Sciatic nerve (tissue), 2 donors: ENCODE measurements at places on chromosomes 1 and 21.

- peak; percentile 75 for DNase-seq
Observed at GRCh38 chr1:224851210-224851847, 78.1 kb upstream of the DNAH14 start.

GRCh38 chr1:189429610-189430009 is 1048.1 kb downstream of the BRINP3 start:
- no peak for DNase-seq

- no peak for DNase-seq
Observed at GRCh38 chr1:231653632-231654031, 27.0 kb downstream of the DISC1 start.

- no peak for DNase-seq
Observed at GRCh38 chr1:62295921-62296491, 23.2 kb downstream of the KANK4 start.

- DNase-seq = no peak
Observed at GRCh38 chr1:40794974-40795715, 11.6 kb downstream of the KCNQ4 start.

DNA sequence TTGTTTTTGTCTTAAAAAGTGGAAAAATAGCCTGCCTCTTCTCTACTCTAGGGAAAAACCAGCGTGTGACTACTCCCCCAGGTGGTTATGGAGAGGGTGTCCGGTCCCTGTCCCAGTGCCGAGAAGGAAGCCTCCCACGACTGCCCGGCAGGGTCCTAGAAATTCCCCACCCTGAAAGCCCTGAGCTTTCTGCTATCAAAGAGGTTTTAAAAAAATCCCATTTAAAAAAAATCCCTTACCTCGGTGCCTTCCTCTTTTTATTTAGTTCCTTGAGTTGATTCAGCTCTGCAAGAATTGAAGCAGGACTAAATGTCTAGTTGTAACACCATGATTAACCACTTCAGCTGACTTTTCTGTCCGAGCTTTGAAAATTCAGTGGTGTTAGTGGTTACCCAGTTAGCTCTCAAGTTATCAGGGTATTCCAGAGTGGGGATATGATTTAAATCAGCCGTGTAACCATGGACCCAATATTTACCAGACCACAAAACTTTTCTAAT is 35.0 kb upstream of the TDRD10 start:
- no peak for DNase-seq

- DNase-seq = no peak
Observed at GRCh38 chr1:241114699-241115233, 242.2 kb downstream of the RGS7 start.

- DNase-seq = no peak
Observed at GRCh38 chr1:113142791-113143190, 69.8 kb downstream of the LRIG2 start.

GRCh38 chr21:42771503-42771805 is 107.9 kb downstream of the WDR4 start:
- no peak for DNase-seq

DNA sequence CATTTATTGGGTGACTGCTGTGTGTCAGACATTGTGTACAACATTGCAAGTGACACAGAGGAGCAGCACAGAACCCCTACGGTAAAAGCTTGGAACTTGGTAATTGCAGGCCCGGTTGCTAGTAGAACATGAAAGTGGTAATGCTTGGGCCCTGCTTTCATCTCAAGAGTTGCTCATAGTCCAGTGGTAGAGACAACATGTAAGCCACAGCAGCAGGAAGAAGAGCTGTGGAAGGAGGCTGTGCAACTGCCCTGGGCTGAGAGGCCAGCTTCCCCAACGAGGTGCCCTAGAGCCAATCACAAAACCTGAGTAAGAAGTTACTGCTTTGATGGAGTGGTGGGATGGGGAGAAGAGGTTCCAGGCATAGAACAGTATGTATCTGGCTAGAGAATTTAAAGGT is 18.4 kb downstream of the CNIH4 start:
- no peak for DNase-seq

DNA sequence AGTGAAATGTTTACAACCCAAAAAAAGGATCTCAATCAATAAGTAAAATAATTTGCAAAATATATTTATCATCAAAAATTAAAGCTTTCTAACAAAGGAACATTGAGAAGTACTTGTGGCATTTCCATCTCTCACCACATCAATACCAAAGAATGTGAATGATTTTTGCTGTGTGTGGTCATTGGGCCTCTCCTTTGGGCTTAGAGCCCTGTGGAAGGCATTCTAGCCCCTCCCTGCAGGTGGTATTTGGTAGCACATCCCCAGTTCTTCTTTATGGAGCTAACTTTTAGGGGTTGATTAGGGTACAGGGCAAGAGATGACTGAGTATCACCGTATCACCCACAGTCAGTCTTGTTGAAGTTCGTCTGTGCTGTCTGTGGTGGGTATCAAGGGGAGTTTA is 294.1 kb upstream of the SGIP1 start:
- DNase-seq = no peak

DNA sequence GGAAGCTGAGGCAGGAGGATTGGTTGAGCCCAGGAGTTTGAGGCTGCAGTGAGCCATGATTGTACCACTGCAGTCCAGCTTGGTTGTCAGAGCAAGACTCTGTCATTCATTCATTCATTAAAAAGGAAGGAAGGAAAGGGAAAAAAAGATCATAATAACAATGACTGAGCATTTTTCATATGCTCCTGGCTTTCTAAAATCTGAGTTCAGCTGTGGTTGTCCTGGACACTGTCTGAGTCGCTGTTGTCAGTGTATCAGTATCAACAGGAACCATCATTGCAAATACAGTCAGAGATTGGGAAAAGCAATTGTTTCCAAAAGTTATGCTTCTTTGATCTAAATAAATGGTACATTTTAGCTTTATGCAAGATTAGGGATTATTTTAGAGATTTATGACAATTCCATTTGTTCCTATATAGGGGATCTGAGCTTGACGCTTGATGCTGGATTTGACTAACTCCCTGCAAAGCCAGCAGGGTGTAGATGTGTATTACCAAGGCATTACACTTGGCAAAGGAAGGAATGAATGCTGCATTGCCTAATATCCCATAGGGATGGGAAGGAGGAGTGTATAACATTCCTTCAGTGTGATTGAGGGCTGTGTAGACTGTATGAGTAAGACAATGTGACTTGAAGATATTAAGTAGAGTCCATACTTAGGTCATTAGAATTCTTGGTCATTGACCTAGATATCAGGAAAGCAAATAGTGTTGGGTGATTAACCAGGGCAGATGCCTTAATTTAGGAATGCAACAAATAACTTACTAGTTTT is 100.2 kb downstream of the DISP1 start:
- DNase-seq = no peak

DNA sequence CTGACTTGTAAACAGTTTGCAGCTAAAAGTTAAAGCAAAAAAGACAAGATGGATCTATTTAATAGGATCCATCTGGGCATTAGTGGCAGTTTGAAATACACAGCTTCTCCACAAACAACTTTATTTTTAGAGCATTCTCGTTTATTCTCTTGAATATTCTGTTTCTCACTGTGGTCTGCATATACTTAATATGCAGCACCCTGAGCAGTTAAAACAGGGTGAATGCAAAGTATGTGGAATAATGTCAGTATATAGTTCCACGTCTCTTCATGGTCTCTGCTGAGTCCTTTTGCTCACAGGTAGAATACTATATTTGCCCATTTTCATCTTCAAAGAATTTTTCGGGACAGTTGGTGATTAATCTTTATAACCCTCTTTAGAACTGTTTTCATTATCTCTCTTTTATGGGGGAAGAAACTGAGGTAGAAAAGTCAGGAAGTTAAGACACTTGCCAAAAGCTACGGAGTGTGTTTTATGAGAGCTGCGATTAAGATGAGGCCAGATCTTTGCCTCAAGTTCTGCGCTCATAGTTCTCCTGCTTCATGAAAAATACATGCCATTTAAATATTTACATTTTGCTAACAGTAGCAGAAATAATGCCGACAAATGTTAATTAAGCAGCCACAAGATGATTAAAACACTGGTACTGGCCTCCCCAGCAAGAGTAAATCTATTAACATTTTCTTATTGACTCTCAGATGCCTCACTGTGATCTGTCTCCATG is 115.6 kb downstream of the PTBP2 start:
- no peak for DNase-seq

GRCh38 chr1:10082785-10083479 is 50.2 kb downstream of the UBE4B start:
- DNase-seq = no peak

DNA sequence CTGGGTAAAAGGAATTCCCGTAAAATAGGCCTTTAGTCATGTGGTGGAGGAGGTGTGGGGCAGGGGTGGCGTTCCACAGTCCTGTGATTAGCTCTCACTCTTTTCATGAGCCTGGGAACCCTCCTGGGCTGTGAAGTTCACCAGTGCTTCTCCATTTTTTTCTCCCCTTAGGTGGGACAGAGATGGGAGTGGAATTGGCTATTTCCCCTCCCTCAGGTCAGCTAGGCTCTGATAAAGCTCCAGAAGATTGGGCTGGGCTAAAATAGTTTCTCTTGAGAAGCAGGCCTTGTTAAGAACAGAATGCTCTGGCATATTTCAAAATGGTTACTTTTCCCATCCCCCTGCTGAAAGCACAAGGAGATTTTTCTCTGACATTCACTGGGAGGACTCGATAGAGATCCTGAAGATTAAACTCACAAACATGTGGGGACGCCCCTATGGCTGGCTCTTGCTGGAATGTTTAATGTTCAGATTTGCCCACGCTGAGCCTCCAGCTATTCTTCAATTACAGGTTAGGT is 33.4 kb upstream of the SLC2A1 start:
- no peak for DNase-seq

- no peak for DNase-seq
Observed at GRCh38 chr1:173733912-173734311, 19.1 kb downstream of the KLHL20 start.

DNA sequence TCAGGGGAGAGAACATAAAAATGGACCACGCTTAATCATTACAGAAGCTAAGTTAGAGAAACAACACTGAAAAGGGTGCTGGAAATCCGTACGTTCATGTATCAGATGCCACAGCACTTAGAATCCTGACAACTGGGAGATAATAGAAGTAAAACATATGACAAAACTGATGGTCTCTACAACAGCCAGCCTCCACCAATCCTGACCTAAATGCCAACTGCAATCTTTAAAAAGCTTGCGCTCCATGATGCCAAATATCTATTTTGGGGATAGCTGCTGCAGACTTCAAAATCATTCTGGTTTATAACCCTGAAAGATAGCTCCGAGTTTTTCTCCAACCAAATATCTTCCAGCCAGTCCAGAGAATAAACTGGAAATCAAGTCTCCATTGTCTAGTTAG is 178.3 kb downstream of the RERE start:
- DNase-seq = no peak
